Germinal center (tissue), 1 donor: ENCODE measurements at places on chromosomes 11 and 22.

DNA sequence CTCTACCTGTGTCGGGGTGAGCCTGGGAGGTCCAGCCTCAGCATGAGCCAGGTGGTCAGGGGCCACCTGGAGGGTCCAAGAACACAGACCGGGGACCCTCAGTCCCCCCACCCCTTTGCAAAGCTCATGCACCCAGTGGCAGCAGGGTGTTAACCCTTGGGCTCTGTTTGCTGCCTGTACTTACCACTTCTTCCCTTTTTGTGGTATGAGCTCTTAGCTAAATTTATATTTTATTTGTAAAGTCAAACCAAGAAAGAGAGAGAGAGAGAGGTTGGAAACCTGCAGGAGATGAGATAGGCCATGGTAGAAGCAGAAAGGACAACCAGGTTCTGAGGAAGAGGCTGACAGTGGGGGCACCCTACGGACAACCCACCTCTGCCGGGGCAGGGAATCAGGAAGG lies 29.9 kb downstream of the IL10RA start:
- DNase-seq: no peak

DNA sequence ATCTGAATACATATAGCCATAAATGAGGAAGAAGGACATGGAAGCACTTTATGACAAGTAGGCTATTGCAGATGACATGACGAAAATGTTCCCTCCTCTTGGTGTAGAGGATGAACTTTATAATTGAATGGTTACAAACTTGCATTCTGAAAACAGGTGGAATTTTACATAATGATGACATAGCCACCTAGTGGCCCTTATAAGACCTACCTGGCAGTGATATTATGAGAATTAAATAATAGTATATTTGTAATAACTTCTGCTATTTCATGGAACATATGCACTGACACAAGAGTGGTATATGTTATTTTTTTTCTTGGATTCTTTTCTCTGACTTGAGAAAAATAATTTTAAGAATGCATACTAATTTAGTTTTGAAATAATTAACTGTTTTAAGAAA lies 22.9 kb downstream of the TRIM22 start:
- DNase-seq: peak; percentile 24

GRCh38 chr11:68345776-68346461 lies 33.5 kb downstream of the LRP5 start:
- no peak for DNase-seq

DNA sequence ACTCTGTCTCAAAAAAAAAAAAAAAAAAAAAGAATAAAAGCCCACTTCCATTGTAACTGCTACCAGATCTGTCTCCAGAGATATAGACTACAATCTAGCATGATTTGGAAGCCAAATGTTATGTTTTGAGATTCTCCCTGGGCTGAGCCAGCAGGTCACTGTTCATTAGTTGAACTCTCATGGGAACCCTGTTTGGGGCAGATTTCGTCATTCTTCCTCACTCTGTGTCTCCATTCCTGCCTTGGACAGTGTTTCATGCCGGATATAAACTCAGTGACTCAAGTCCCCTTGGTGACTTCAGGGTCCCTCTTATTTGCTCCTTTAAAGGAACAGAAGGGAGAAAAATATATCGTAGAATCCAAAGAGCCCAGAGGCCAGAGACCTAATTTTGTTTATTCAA lies 378.1 kb downstream of the LARGE1 start:
- no peak for DNase-seq

- DNase-seq: no peak
These were observed 169.4 kb upstream of the ZBED5 start for GRCh38 chr11:11027288-11027687.

DNA sequence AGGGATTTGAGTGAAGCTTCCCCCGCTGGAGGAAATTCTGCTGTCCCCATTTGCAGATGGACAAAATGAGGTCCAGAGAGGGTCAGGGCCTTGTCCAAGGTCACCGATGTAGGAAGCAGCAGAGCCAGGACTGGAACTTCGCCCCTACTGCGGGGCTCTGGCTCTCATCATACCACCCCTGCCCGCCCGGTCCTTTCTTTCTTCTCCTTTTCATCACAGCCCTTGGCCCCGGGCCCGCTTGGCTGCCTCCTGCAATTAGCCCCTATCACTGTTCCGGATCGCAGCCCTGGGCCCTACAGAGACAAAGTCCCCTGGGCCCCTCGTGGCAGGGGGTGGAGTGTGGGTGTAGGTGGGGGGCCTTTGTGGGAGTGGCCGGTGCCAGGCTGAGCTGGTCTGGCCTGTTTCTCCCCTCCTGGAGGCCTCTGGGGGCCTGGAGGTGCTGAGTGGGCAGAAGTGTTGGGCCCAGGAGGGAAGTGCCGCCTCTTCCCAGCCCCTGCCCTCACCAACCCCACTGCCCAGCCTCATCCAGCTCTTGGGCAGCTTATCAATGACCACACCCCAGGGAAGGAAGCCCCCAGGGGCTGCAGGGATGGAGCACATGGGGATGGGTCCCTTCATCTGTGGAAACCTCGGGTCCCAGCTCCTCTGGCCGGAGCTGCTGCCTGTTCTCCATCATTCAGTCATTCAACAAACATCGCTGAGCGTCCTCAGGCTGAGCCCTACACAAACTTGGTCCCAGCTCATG lies 3.4 kb downstream of the EMID1 start:
- DNase-seq: peak; percentile 67
